ENCODE measurements at places on chromosomes 2 and 18.

DNA sequence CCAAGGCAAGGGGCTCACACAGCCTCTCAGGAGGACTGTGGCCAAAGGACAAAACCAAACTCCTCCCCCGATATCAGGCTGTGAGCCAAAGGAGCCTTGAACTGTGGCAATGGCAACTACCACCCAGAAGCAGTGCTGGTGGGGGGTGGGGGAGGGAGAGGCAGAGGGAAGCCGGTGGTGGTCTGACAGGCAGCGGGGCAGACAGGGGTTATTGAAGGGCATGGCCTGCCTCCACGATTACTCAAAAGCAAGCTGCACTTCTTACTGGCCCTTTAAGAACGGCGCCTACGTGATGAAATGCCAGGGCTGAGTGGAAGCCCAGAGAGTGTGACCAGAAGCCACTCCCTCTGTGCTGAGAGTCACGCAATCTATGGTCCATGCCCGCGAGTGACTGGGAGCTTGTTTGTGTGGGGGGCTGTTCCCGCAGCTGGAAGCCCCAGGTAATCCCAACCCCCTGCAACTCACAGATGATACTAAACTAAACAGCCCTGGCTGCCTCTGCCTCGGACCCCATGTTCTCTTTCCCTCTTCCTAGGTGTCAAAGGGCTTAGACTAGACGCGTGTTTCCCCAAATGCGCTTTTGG is 128.2 kb upstream of the CXCR4 start:
- DNase-seq = no peak

- no peak for DNase-seq
Measured at GRCh38 chr2:123961576-123961975, 63.5 kb upstream of the CNTNAP5 start.

DNA sequence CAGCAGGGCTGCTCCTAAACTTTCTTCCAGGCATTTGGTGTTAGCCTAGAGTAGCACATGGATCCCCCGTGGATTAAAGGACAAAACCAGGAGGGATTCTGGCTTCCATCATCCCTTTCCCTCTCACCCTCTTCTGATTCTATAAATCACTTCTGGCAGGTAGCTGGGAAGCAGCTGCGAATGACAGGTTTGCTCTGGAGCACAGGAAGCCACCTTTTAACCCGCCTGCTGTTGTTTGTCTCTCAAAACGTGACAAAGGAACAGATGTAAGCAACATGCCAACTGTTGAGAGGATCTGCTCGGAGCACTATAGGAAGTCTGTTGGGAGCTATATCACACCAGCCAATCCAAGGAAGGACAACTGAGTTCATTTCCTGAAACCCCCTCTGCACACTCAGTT is 101.9 kb downstream of the ACTR2 start:
- no peak for DNase-seq

- DNase-seq = no peak
Measured at GRCh38 chr18:41870191-41870590, 84.8 kb upstream of the PIK3C3 start.

DNA sequence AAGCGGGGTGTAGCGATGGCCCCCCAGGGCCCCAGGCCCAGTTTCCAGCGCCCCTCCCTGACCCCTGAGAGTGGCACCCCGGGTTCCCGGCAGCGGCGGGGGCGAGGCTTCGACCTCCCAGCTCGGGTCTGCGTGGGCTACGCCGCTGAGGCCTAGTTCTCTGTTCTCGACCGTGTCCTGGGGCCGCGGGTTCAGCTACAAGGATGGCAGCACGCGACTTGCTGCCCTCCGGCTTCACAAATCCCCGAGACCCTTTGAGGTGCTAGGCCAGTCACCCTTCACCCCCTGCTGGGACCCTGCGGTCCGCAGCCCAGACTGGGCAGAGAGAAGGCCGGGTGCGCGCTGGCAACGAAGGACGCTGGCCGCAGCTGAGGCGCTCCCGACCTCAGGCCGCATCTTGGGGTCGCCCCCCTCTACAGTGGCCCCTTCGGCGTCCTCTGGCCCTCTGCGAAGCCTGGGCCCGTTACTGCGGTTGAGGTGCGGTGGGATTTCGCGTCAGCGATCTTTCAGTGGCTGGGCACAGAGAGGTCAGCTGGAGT is 1.2 kb downstream of the OTX1 start:
- DNase-seq = no peak

DNA sequence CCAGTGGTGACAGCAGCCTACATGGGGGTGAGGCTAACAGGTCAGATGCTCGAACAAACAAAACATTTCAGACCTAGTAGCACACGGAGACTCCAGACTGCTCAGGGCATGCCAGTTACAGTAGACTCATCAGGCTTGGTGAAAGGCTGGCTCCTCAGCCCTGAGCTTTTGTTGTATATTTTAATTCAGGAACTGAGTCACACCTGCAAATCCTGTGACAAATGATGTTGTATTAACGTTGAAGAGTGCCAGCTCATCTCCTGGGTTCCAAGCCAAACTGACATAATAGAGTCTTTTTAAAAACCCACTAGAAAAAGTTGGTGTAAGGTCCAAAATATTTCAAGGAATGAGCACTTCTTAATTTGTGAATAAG is 65.3 kb downstream of the C1D start:
- DNase-seq = no peak

GRCh38 chr2:86022661-86023365 is 82.9 kb downstream of the POLR1A start:
- DNase-seq = no peak

DNA sequence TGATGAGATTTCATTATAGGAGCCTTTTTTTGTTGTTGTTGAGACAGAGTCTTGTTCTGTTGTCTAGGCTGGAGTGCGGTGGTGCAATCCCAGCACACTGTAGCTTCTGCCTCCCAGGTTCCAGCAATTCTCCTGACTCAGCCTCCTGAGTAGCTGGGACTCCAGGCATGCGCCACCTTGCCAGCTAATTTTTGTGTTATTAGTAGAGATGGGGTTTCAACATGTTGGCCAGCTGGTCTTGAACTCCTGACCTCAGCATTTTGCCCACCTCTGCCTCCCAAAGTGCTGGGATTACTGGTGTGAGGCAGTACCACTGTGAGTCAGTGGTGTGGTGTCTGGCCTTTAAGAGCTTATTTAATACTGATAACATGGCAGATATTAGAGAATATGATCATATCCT is 60.1 kb downstream of the MOB4 start:
- no peak for DNase-seq

DNA sequence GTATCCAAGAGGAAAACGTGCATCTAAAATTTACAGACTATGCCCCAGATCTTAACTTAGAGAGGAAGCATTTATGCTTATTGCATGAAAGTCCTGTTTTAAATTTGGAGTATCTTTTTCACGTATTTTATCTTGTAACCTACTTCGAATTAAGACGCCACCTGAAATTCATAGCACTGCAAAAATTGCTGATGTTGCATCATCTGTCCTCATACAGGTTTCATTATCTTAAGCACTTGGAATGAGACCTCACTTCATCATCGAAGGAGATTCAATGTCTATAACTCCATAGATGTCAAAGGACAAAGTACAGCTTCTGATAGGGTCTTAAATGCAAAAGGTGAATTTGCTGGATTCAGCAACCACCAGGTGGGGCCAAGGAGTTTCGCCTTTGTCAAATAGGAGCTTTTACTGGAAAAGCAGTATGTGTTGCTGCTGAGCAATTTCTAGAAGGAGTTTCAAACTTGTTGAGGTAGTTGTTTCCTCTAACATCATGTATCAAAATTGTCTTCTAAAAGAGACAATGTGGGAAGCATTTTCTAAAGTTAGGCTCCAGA is 106.4 kb upstream of the CCDC85A start:
- no peak for DNase-seq

DNA sequence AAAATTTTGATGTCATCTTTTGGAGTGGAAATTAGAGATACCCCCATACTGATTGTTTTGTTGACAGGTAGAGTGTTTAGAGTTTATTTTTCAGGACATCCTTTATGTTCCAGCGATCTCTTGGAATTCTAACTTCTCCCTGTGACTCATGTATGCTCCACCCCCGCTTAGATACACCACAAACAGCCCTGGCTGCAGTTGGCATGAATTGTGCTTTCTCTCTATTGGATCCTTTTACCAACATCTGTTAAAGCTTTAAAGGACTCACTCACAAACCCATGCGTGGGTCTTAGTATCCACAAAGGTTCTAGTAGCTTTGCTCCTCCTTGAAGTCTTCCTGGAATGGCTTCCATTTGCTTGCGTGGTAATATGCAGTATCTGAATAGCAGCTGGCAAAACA is 409.5 kb upstream of the POU3F3 start:
- DNase-seq = no peak

DNA sequence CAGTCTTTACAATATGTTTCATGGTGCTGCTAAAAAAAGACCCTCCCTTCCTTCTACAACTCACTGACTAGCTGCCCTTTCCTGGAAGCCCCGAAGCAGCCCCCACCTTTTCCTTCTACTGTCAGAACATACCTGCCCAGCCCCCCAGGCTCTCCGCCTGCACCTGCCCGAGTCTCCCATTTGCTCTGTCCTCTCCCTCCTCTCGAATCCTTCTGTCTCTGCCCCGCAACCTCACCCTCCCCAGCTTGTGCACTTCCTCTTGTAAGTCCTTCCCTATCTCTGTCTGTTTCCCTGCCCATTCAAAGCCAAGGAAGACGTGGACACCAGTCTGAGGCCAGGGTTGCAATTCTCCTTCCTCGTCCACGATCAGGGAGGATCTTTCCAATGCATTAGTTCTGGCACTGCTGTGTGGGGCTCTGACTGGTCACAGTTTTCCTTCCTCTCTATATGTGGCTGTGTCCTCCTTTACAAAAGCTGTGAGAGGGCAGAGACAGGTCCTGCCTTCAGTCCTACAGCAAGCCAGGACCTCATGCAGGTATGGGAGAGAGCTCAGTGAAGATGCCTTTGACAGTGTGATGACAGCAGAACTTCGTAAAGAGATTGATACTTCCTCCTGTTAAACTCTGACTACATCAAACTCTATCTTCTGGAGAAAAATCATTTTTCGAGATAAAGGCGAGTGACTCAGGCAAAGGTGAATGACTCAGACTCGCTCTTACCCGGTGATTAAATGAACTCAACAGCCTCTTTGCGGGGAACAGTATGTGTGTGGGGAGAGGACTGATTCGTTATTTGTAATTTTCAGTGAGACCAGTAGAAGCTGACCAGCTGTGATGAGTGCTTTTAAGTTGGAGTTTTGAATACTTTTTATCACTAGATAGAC is 14.2 kb downstream of the TNFRSF11A start:
- DNase-seq = no peak

GRCh38 chr2:212135739-212136138 is 402.9 kb downstream of the ERBB4 start:
- no peak for DNase-seq

- no peak for DNase-seq
Measured at GRCh38 chr2:235050980-235051351, 99.1 kb downstream of the SH3BP4 start.

- no peak for DNase-seq
Measured at GRCh38 chr2:223097888-223098383, 45.9 kb downstream of the KCNE4 start.

DNA sequence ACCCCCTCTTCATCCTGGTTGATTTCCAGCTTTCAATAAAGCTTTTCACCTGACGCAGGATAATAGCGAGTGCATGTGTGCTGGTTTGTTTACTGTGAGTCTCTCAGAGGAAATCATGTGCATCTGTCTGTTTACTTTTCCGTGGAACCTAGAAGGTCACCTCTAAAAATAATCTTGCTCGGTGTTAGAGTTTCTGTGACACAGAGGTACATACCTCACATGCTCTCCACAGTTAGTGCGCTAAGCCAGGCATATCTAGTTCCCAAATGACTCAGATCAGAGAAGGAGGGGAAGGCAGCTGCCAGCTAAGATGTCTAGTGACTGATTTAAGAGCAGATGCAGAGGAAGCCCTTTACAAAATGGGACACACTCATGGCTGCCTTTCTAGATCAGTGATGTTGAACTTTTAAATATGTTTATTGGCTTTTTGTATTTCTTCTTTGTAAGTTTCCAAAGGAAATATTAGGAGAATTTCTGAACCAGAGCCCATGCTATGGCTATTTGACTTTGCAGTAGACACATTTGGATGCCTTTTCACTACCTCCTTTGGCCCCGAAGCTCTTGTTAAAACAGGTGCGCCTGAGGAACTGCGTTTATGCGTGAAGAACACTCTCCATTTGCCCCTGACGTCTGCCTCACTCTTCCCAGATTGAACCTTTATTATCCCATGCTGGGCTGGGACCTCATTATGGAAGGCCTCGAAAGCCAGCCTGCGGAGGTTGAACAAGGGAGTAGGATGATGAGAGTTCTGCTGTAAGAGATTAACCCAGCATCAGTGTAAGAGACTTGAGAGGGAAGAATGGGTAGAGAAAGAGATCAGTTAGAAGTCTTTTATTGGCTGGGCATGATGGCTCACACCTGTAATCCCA is 145.6 kb downstream of the FAM161A start:
- no peak for DNase-seq

DNA sequence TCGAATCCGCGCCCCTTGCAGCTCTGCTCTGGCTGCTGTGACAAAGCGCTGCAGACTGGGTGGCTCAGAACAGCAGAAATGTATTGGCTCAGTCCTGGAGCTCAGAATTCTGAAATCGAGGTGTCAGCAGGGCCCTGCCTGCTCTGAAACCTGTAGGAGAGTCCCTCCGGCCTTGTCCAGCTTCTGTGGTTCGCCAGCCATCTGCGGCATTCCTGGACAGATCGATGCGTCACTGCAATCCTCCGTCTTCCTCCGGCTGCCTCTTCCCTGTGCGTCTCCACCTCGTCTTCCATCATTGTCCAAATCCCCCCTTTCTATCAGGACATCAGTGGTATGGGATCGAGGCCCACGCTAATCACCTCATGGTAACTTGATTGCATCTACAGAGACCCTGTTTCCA is 115.2 kb downstream of the RNF144A start:
- DNase-seq = no peak

DNA sequence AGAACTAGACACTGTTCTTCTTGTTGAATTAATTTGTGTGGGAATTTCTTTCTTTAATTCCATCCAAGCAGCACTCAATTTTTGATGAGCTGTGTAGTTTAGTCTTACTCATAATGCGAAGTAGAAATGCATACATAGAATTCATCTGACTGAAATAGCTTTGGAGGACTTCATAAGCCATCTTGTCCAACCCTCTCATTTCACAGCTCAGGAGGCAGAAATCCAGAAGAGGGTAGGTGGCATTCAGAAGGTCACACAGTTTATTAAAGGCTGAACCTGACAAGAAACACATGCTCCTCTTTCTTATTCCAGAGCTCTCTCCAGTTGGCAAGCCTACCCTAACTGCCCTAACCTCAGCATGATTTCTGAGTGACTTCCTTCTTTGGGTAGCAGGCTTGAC is 169.2 kb upstream of the NOSTRIN start:
- DNase-seq = no peak

GRCh38 chr2:226799976-226800940 is 638 bp upstream of the IRS1 start:
- DNase-seq = no peak

- no peak for DNase-seq
Measured at GRCh38 chr2:56299171-56299691, 115.4 kb downstream of the CCDC85A start.

DNA sequence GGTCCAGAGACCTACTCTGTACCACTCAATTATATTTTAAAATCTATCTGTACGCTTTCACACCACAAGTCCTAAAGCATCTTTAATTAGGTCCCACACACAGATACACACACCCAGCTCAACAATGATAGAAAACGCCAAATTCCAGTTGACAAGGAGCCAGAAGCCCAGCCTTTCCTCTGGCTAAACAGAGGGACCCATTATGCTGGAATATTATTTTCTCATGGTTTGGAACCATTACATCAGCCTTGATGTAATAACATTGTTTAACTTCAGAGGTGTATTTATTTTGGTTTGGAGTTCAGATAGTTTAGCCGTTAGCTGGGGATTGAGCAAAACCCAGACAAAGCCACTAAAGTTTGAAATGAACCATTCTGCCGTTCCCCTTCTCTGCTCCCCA is 14.0 kb upstream of the INHBB start:
- DNase-seq = no peak

GRCh38 chr2:96241900-96242611 is 23.7 kb downstream of the TMEM127 start:
- DNase-seq = peak; percentile 12

- DNase-seq = no peak
Measured at GRCh38 chr2:215532844-215533243, 97.0 kb upstream of the FN1 start.
